ENCODE measurements at places on chromosomes 2 and 18.

- DNase-seq, result no peak
Observed at GRCh38 chr18:65606551-65607130, 144.2 kb upstream of the CDH7 start.

DNA sequence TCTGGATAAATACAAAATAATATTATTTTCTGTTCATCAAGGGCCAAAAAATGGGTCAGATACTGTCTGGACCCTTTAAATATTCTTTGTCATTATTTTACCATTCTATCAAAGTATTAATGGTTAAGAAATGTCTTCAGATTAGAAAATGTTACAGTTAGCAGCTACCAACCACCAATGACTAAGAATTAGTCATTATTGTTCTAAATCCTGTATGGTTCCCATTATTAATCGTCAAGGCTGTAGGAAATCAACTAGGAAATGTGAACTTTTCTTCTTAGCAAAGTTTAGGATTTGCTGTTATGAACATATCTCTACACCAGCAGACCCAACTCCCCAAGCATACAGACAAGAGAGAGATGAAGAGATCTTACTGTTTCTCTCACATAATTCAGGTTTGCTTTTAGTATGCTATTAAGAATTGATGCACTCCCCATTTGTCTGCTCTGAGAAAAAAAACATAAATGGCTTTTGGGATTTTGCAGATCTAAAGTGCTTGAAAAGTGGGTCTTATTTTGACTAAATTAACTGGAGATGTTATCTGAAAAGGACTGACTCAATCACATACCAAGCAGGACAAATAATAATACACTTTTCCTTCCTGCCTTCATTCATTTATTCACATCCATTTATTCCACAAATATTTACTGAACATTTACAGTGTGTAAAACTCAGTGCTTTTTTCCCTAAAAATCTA lies 147.7 kb downstream of the PPP1R1C start:
- no peak for DNase-seq

DNA sequence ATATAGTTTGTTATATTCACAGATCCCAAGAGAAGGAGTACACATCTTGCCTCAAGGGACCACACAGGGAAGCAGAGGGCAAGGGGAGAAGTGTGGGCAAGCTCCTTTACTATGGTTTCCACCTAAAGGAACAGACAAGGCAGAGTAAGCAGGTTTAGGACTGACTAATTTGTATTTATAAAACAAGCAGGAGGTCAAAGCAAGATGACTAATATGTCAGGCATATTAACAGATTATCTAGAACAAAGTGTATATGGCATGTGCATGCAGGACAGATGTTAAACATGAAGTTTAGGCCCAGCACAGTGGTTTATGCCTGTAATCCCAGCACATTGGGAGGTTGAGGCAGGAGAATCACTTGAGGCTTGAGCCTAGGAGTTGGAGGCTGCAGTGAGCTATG lies 3.7 kb upstream of the LRP2 start:
- DNase-seq, result no peak

DNA sequence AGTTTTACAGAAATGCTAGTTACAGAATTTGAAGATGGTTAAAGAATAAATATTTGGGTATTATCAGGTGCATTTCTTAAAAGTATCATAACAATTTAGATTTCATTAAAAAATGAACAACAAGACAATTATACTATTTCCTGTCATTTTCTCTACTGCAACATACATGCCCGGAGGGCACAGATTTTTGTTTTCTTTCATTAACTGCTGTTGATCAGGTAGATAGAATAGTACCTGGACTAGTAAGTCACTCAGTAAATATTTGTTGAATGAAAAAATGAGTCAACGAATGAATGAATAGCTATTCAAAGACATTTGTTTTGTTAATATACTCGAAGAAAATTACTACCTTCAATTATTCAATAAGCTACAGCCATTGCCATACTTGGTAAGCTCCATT lies 531.2 kb upstream of the VRK2 start:
- no peak for DNase-seq

DNA sequence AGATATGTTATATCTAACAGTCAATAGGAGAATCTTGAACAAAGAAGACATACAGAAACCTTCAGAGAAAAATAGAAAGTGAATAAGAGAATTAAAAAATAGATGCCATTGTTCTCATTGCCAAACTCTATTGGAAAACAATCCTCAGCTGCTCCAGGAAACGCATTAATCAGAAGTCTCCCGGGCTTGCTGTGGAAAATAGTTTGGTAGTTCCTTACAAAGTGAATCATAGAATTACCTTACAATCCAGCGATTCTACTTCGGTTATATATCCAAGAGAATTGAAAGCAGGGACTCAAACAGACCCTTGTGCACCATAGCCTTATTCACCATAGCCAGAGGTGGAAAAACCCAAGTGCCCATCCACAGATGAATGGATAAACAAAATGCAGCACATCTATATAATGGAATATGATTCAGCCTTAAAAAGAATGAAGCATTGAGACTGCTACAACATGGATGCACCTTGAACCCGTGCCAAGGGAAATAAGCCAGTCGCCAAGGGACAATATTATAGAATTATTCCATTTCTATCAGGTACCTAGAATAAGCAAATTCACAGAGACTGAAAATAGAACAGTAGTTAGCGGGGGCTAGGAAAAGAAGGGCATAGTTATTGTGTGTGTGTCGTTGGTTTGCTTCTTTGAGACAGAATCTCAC lies 21.9 kb upstream of the CHRNA1 start:
- no peak for DNase-seq

DNA sequence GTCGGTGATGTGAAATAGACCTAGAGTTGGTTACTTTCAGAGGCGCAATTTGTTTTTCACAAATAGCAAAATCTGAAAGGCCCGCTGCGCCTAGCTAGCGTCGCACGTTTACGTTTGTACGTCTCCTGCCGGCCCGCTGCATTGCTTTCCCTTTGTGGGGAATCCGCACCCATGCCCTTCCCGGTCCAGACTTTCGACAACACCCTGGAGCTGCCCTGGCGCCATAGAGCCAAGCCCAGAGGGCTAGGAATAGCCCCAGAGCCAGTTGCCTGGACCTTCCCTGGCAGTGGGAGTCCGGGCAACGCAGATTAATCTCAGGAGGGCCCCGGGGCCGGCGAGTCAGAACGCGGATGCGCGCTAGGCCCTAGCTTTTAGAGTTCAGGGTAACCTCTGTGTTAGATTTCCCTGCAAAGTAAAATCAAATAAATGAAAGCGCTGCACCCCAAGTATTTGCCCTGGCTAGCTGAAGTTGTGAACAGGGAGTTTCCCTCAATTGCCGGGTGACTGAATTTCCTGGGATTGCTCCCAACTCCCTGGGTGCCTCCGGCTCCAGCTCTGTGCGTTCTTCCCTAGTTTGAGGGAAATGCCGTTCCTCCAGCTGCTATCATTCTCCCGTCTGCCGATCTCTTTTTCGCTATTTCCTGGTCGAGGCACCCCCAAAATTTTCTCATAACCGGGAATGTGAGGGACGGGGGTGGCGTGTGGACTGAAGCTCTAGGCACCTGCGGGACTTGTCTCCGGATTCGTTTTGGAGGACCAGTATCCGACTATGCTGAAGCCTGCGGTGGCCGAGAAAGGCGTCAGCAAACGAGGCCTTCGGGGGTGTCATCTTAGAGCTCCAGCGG lies 1.2 kb upstream of the EN1 start:
- DNase-seq, result no peak

DNA sequence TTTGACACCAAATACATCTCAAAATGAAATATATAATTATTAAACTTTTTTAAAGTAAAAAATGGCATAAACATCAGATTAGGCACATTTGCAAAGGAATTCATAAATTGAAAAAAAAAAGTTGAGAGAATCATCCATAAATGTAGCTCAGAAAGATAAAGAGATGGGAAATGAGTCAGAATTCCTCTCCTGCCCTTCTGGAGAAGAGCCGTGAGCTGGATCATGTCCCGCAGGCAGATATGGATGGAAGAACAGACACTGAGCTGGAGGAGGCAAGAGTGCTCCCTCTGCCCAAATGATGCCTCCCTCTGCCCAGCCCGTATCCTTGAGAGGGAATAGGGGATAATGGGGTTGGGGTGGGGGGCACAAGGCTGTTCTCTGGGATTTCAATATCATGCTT lies 190.9 kb downstream of the TFCP2L1 start:
- DNase-seq, result no peak

DNA sequence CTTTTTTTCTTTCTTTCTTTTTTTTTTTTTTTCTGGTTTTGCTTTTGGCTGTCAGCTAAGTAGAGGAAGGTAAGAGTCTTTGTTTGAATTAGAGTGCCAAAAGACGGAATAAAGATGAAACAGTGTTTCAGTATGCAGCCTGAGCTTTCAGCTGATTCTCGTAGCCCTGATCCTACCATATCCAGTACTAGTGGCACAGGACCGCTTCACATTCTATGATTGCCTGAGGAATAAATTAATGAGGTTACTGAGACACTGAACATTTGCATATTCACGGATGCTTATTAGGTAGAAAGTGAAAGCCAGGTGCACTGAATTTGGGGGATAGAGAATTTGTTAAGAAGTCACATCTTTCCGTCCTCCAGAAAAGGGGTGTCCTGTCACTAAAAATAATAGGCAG lies 421.5 kb upstream of the POU3F3 start:
- no peak for DNase-seq

DNA sequence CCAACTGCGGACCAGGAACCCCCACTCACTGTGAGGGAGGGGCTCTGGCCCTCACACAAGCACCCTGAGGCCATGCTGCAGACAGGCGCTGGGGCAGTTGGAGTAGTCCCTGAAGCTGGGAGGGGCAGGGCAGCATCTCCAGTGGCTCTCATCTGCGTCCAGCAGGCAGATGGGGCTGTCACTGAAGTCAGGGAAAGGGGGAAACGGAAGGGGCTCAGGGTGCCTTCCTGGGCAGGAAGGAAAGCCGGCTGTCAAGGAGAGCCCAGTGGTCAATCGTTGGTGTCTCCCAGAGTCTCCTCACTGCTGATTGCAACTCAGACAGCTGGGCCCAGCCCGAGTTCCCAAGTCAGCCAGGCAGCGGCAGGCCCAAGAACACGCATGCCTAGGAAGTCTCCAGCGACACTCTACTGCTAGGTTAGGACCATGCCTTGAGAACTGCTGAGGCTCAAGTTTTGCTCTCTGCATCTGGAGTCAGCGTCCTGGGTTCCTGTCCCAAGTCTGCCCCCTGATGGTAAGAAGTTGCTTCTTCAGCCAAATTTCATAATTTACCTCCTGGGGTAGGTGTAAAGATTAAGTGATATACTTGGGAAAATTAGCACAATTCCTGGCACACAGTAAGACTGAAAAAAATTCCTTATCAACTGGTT lies 27.4 kb upstream of the NMUR1 start:
- DNase-seq, result no peak

GRCh38 chr2:8174641-8175257 lies 507.1 kb upstream of the ID2 start:
- no peak for DNase-seq

DNA sequence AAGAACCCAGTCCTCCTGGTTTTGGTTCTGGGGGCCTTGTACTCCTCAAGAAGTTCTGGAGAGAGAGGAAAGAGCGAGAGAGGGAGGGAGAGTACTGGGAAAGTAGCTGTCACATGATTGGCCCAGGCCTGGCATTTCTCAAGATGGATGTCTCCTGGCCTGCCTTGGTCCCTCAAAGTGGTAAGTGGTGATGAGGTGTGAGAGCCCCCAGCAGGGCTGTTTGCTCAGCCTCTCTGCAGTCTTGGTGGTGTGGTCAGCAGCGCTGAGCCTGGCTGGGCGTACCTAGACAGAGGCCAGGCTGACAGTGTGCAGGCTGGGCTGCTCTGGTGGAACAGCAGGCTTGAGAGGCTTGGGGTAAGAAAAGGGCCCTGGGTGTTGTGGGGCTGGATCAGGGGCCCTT lies 2.5 kb downstream of the SPEG start:
- no peak for DNase-seq

DNA sequence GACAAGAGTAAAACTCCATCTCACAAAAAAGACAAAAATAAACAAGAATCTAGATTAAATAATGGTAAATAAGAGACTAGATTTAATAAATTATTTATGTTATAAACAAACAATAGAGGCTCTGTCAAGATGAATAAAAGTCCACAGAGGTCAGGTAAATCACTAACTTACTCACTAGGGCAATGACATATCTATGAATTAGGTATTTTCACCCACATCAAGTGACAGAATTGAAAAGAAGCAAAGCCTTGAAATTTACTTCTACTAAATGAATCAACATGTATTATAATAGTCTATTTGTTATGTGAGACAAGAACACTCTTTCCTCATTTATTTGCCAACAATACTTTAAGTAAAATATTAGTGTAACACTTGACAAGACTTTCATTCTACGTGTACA lies 41.7 kb downstream of the FBXO11 start:
- DNase-seq, result no peak

GRCh38 chr2:96254571-96254970 lies 11.2 kb downstream of the TMEM127 start:
- DNase-seq, result no peak

GRCh38 chr2:66478731-66479316 lies 43.9 kb downstream of the MEIS1 start:
- no peak for DNase-seq

DNA sequence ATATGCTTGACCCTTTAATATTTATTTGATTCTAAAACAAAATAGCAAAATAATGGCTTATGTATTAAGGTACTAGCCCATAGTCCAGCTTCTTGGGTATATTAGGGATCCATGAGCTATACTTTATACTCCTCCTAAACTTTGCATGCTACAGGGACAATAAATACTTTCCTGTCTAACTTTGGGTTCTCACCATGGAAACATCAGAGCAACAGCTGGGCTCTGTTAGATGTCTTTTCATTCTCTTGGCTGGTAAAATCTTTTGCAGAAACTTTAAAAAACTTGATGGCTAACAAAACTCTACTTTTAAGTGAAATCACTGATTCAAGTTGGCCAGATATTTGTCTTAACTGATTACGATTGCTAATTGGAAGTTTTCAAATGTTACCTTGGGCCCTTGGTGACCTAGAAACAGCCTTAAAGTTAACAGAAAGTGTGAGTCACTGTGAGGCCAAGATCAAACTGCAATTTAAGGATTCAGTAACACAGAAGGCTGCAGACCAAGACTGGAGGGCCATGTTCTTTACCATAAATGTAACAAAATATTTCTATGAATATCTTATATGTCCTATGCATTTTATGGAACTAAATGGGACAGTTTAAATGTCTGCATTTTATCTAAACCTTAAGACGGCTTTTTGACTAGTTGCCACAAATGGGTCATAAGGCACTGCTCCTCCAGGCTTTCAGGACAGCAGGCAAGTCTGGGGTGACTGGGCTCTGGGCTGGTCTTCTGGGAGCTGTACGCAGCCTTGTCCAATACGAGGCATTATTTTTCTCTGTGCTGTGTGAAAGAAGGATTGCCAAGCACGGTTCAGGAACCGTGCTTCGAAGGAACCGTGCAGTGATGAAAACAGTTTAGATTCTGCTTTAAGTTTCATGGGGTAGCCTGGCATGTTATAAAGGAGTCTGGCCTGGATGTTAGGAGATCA lies 188.5 kb downstream of the TPGS2 start:
- no peak for DNase-seq

- DNase-seq, result no peak
Observed at GRCh38 chr2:199128476-199129229, 329.1 kb downstream of the SATB2 start.

DNA sequence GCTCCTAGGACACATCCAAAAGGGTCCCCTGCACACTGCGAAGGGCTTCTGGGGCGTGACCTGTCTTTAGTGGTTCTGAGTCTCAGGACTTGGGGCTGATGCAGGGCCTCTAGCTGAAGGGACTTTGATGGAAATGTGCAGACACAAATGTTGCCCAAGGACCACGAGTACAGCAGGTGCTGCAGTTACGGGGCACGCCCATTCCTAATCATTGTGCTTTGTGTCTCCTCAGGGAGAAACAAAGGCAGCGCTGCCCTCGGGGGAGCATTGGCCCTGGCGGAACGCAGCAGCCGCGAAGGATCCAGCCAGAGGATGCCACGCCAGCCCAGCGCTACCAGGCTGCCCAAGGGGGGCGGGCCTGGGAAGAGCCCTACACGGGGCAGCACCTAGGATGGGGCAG lies 8.0 kb downstream of the TUBA3E start:
- DNase-seq, result no peak

All from NCI-H524 treated with DMSO at 0.1 percent for 48 hours (cell line).